ENCODE measurements at places on chromosomes 2 and 18. TPM values are rescaled to one million over a fixed set of nuclear protein-coding genes. Genes with fewer than 3 reads are reported as not detected.

DNA sequence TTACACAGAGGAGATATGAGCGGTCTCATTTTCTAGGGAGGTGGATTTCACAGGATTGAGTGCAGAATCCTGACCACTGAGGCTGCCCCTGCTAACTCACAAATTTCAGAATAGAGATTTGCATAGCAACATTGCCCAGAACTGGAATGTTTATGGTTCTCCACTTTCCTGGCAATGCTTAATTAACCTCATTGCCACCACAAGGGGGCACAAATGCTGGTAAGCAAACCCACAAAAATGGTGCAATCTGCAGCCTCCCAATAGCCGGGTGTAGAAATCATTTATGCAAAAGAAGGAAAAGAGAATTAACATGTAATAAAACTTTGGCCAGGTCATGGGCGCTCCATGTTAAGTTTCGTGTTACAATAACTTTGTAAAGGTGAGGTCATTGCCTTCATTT lies 112.4 kb downstream of the CYRIA start:
- no peak for DNase-seq

DNA sequence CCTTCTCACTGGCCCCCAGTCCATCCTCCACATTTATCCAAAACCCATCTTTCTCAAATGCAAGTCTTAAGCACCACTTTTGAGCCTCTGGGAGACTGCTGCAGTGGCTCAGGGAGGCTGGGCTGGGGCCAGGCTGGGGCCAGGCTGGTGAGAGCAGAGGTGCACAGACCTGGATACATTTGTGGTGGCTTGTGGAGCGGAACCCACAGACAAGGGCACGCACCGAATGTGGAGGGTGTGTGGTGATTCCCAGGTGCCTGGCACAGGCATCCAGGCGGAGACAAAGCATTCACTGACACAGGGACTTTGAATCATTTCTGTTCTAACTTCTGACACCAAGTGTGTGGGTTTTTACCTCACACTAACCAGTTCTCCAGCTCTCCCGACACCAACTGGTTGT lies 42.2 kb upstream of the MGAT4A start:
- no peak for DNase-seq

DNA sequence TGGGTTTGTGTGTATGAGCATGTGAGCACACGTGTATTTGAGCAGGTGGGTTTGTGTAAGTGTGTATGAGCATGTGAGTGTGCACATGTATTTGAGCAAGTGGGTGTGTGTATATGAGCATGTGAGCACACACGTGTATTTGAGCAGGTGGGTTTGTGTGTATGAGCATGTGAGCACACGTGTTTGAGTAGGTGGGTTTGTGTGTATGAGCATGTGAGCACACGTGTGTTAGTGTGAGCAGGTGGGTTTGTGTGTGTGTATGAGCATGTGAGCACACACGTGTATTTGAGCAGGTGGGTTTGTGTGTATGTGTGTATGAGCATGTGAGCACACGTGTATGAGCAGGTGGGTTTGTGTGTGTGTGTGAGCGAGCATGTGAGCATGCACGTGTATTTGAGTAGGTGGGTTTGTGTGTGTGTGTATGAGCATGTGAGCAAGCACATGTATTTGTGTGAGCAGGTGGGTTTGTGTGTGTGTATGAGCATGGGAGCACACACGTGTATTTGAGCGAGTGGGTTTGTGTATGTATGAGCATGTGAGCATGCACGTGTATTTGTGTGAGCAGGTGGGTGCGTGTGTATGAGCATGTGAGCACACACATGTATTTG lies 169.7 kb downstream of the TWIST2 start:
- DNase-seq, result no peak

IL1RL2 gene
- 0.27 TPM for polyA plus RNA-seq

DNA sequence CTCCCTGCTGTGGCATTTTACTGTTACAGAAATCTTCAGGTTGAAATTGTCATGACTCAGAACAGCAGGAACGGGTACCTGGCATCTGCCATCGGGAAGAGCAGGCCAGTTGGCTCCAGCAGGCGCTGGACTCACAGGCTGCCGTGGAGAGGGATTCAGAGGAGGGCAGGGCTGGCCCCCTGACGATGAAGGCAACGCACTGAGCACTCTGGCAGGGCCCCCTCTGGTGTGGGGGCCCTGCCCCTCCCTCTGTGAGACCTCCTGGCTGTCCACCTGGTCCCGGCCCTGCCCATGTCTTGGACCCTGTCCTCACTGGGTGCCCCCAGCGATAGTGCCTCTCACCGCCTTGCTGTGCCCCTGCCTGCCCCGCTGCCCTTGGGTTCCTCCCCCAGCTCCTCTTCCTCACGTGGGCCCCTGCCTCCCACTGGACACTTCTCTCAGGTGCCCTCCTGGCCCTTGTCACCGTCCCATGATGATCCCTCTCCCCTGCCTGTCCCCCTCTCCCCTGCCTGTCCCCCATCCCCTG lies 23.3 kb upstream of the ALLC start:
- DNase-seq, result no peak

GRCh38 chr2:207338220-207338607 lies 172.5 kb upstream of the KLF7 start:
- no peak for DNase-seq

- DNase-seq, result no peak
Observed at GRCh38 chr18:32552421-32553030, 81.8 kb upstream of the GAREM1 start.

DNA sequence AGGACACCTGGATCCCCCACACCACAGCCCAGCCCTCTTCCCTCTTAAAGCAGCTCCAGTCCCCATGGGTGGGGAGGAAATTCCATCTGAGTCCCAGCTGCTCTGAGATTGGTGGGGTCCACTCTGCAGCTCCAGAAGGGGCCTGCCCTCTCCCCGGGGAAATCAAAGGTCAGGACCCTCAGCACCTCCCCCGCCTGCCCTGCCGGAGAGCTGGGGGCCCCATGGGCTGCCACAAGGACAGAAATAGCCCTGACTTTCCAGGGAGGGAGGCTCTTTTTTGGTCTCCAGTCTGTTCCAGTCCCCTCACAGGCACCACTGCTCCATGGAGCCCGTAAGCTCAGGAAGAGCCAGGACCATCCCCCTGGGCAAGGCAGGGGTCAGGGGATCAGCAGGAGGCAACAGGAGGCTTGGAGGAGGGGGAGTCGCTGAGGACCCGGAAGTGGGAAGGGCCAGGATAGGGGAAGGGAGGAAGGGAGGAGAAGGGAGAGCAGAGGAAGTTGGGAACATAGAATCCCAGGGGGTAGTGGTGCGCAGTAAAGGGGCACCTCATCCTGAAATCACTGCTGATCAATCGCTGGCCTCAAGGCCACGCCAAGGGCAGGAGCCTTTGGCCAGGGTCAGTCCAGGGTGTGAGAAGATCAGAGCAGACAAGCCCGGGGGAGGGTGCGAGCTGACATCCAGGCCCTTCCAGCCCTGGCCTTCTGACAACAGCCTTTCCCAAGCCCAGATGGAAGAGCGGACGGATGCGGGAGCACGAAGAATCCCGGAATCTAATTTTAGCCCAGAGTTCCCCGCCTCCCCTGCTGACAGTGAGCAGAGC lies 7.6 kb downstream of the ADRA2B start:
- peak; percentile 72 for DNase-seq

DNA sequence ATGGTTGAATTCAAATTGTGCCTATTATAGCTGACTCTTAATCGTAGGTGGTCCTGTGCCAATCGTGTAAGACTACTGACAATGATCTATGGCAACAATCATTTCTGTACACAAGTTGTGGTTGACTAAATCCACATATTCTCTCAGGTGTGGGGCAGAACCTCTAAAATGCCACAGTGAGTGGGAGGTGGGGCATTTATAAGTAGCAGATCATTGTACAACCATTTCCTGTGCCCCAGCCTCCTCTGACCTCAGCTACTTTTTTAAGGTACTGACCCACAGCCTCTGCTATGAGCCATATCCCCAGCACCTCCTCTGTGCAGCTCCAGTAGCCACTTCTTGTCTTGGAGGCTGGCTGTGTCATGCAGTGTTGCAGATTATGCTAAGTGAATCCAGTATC lies 48.6 kb upstream of the RAPH1 start:
- no peak for DNase-seq

NAT8 gene
- polyA plus RNA-seq, result not detected

MTCL1 gene
- polyA plus RNA-seq, result 1.3 TPM

DNA sequence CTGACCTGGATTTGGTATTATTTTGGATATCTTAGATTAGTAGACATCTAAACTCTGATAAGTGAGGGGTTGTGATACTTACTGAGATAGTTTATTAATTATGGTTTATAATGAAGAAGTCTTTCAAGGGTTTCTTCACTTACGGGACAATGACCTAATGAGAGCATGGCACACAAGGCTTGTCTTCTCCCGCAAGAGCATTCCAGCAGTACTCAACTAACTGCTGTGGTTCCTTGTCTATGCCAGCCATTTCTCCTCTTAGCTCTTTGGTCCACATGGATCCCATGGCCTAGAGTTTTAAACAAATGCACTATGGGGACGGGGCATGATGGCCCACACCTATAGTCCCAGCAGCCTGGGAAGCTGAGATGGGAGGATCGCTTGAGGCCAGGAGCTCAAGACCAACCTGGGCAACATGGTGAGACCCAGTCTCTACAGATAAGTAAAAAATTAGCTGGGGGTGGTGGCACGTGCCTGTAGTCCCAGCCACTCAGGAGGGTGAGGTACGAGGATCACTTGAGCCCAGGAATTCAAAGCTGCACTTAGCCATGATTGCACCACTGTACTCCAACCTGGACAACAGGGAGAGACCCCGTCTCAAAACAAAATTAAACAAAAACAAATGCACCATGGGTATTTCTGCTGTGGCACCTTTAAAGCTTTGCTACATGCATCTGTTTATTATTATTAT lies 161.7 kb upstream of the MYCN start:
- DNase-seq, result no peak

ASIC4 gene
- 0.03 TPM for polyA plus RNA-seq

DNA sequence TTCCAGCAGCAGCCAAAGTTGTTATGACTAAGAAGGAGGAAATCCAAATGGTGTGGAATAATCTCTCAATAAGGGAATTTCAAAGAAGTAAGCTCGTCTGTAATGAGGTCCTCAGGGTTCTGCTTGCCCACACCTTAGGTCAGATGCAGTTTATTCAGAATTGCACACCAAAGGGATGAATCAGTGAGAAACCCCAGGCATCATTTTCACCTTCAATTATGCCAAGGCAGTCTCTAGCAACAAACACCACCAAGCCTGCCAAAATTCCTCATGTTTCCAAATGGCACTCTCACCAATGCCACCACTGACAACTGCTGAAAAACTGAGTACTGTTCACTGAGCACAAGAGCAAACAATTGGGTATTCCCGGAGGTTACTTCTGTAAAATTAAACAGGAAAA lies 43.6 kb downstream of the KCNG3 start:
- DNase-seq, result no peak

- no peak for DNase-seq
Observed at GRCh38 chr2:204795156-204795555, 249.9 kb downstream of the PARD3B start.

GRCh38 chr18:61426492-61427053 lies 93.3 kb downstream of the CDH20 start:
- DNase-seq, result no peak

DNA sequence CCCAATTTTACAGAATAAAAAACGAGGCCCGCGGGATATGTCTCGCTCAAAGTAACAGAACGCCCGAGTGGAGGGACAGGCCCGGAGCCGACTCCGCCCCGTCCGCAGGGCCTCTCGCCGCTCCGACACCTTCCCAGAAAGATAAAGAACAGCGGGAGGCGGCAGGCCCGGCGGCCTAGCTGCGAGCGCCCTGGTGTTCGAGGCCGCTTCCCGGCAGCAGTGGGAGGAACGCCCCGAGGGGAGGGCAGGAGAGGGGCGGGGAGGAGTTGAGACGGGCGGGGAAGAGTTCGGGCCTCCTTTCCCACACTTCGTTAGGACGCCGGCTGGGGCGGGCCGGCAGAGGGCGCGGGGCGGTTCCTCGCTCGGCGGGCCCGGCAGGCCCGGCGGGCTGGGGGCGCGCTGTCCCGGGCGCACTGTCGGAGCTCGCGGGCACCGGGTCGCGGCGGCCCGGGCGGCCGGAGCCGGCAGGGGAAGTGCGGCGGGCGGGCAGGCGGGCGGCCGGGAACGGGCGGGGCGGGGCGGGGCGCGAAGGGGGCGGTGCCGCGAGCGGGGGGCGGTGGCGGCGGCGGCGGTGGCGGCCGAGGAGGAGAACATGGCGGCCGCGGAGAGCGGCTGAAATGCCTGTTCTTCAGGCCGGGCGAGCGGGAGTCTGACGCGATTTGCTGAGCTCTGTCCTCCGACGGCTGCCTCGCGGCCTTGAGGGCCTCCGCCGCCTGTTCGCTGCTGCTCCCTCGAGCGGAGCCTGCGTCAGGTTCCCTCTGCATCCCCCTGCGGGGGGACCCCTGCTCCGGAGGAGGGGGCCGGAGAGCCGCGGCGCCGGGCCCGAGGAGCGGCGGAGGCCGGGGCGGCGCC lies at the start of gene NCOA1:
Gene NCOA1, plus strand, starts transcription at position 565 of the 852 bp plus-strand sequence. CDS start 167,424 bp downstream, outside the sequence.
- DNase-seq, result peak; percentile 92

PELI1 gene
- polyA plus RNA-seq, result 7.1 TPM

- no peak for DNase-seq
Observed at GRCh38 chr2:195652911-195653310, 4.1 kb upstream of the SLC39A10 start.

- DNase-seq, result no peak
Observed at GRCh38 chr18:8610459-8610851, 1.2 kb downstream of the RAB12 start.

DNA sequence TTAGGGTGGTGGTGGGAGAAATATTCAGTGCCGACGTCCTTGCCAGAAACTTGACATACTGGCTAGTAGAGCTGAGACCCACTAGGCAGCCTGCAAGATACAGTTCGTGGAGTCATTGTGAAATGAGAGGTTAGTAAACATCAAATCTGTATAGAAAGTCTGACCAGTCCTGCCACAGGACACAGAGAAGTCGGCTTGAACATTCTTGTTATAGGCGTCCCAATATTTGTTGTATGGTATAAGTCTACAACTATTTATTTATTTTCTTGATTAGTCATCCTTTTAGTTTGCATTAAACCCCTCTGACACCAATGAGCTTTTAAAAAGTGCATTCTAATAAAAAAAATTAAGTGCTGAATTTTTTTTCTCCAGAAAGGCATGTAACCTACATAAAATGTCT lies 265.4 kb downstream of the STK39 start:
- DNase-seq, result no peak

COL4A4 gene
- polyA plus RNA-seq, result 2.0 TPM

- no peak for DNase-seq
Observed at GRCh38 chr2:170817093-170818035, 677 bp downstream of the GAD1 start.

UCN gene
- polyA plus RNA-seq, result 3.6 TPM

PTPRN gene
- 0.17 TPM for polyA plus RNA-seq

DNA sequence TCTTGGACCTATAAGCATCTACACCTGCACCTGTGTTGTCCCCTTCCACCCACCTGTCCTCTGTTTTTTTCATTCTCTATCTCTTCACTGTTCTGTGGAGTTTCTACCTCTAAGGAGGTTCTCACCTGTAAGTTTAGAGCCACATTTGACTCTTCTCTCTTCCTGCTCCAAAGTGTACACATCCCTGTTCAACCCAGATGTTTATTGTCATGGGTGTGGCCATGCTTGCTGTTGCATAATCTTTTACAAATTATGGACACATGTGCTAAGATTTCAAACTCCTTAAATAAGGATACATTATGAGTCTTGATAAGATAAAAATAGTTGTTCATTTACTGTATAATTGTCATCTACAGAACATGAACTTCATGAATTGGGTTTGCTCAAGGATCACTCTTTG lies 27.6 kb downstream of the QPCT start:
- no peak for DNase-seq

GRCh38 chr2:241218131-241219029 lies 29.9 kb downstream of the ANO7 start:
- peak; percentile 70 for DNase-seq

NTSR2 gene
- 0.97 TPM for polyA plus RNA-seq

- DNase-seq, result no peak
Observed at GRCh38 chr2:200089756-200090109, 134.4 kb downstream of the MAIP1 start.

CDKL4 gene
- not detected for polyA plus RNA-seq

CHN1 gene
- 2.7 TPM for polyA plus RNA-seq

LONRF2 gene
- 5.7 TPM for polyA plus RNA-seq

ABCG8 gene
- polyA plus RNA-seq, result not detected

All from psoas muscle (tissue), 8 donors.